Suppressor macrophage treated with lipopolysaccharide for 1 hour (primary cell): ENCODE measurements at places on chromosomes 2 and 18.

GRCh38 chr2:172106108-172106961 is 3.6 kb upstream of the DLX2 start:
- peak; percentile 85 for DNase-seq

- DNase-seq = no peak
Measured at GRCh38 chr2:8505311-8505920, 176.4 kb upstream of the ID2 start.

DNA sequence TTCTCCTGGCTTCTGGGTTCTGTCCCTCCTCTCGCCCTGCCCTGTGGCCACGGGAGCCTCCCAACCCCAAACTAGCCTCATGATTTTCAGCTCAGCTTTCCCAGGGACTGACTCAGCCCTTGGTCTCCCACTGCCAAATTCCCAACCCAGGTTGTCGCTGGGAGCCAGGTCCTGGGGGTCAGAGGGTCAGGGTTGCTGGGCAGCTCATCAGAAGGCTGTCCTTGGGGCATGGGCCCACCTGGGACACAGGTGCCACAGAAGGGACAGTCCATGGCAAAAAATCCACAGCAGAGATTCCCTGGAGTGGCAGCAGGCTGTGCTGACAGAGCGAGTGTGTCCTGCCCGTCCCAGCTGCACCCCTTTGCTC is 180.4 kb downstream of the TWIST2 start:
- no peak for DNase-seq

DNA sequence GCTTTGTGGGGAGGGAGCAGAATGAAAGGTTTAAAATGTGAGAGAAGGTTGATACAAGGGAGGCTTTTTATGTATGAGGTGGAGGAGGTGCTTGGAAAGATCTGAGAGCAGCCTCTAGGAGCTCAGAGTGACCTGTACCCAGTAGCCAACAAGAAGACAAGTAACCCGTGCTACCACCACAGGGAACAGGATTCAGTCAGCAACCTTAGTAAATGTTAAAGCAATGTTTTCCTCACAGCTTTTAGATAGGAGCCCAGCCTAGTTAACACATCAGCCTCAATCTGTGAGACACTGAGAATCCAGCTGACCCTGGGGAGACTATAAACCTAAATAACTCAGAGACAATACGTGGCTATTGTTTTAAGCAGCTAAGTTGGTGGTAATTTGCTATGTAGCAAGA is 194.9 kb upstream of the NT5C1B start:
- no peak for DNase-seq

GRCh38 chr2:32375228-32375892 is 18.5 kb downstream of the BIRC6 start:
- DNase-seq = no peak

GRCh38 chr2:215191477-215191876 is 53.1 kb upstream of the ABCA12 start:
- DNase-seq = no peak

GRCh38 chr18:3319894-3320454 is 58.0 kb downstream of the MYL12B start:
- no peak for DNase-seq

DNA sequence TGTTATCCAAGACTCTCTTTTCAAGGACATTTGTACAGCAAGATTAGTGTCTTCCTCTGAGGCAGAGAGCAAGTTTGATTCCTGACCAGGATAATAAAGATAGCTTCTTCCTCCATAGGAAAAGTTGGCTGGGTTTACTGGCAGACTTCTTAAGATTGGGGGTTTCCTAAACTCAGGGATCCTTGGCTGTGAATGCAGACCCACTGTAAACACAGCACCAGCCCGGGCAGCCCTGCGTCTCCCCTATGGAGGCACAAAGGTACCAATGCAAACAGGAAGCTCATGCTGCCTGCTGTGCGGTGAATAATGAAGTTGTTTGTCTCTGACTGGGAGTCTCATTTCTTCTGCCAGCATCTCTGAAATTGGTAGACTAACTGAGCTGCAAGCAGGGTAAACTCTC is 96.2 kb upstream of the ARHGAP28 start:
- no peak for DNase-seq

GRCh38 chr2:225411452-225411851 is 11.9 kb downstream of the NYAP2 start:
- DNase-seq = no peak

DNA sequence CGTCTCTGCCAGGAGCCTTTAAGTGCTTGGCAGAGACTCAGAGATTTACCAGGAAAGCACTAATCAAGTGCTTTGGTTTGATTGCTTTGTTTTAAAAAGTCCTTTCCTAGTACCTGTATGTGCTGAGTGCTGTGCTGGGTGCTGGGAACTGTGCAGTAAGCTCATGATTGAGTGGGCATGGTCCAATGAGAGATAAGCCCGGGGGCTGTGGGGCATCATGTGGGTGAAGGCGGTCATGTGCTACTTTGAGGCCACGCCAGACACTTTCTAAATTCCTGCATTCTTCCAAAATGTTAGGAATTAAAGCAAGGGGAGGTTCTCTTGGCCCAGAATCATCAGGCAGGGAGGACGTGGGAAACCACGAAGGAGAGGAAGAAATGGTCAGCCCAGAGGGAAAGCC is 109.0 kb downstream of the ACAA2 start:
- no peak for DNase-seq
